ENCODE measurements at places on chromosomes 12 and 14. TPM values are rescaled to one million over a fixed set of nuclear protein-coding genes. Genes with fewer than 3 reads are reported as not detected.

The AQP5 gene
- not detected for total RNA-seq

The NTS gene
- 91.2 TPM for total RNA-seq

The IL22 gene
- total RNA-seq = not detected

The IL31 gene
- not detected for total RNA-seq

The HELB gene
- total RNA-seq = 3.9 TPM

The OAS2 gene
- total RNA-seq = 1.3 TPM

The TMEM52B gene
- 0.08 TPM for total RNA-seq

The NKX2-1 gene
- total RNA-seq = not detected

The CLEC4C gene
- total RNA-seq = not detected

The NEUROD4 gene
- not detected for total RNA-seq

The ADCY4 gene
- total RNA-seq = not detected

The AICDA gene
- 1.1 TPM for total RNA-seq

The C12orf56 gene
- total RNA-seq = 0.19 TPM

The APAF1 gene
- total RNA-seq = 13.9 TPM

The C12orf54 gene
- total RNA-seq = not detected

The PIK3C2G gene
- total RNA-seq = not detected

The IKBIP gene
- total RNA-seq = 69.0 TPM

The FSCB gene
- total RNA-seq = not detected

The NKX2-8 gene
- 0.50 TPM for total RNA-seq

The SLC6A12 gene
- 1.4 TPM for total RNA-seq

The CLMN gene
- total RNA-seq = 19.5 TPM

The ZNF605 gene
- 10.1 TPM for total RNA-seq

The ASIC1 gene
- 4.7 TPM for total RNA-seq

All from SK-MEL-5 (cell line).